ENCODE measurements at places on chromosomes 16 and 17. TPM values are rescaled to one million over a fixed set of nuclear protein-coding genes. Genes with fewer than 3 reads are reported as not detected.

DNA sequence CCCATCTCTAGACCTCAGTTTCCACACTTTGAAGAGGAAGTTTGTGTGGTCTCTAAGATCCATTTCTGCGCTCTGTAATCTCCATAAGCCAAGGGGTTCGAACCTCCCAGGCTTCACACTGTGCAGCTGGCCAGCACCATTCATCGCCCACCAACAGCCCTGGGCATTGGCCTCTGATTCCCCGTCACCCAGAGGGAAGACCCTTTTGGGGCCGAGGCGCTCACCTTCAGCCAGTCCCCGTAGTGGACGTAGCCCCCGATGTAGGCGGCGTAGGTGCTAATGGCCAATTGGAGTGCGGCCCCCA, 678 bp downstream of the TMEM101 start:
- DNase-seq = no peak

DNA sequence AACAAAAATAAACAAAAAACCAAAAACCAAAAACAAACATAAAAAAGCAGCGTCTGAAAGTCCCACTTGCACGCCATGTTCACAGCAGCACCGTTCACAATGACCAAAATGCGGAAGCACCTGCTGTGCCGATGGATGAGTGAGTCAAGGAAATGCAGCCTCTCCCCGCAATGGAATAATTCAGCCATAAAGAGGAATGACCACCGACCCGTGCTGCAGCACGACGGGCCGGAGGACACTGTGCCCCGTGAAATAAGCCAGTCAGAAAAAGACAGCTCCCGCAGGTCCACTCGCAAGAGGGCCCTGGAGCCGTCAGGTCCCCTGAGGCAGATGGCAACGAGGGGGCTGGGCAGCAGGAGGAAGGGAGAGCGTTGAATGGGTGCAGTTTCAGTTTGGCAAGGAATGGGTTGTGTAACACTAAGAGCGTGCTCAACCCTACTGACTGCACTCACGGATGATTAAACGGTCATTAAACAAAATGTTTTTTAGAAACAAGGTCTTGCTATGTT, 5.1 kb downstream of the CLCN7 start:
- no peak for DNase-seq

MSLN gene
- polyA plus RNA-seq = 24.8 TPM

CIITA gene
- 4.9 TPM for polyA plus RNA-seq

P2RX1 gene
- polyA plus RNA-seq = 1.5 TPM

FOXL1 gene
- polyA plus RNA-seq = 13.5 TPM
